NCI-H526 treated with DMSO at 0.1 percent for 48 hours (cell line): ENCODE measurements at places on chromosomes 4 and X.

- DNase-seq = no peak
Measured at GRCh38 chr4:128615197-128615596, 194.3 kb upstream of the JADE1 start.

- DNase-seq = no peak
Measured at GRCh38 chr4:157204634-157205244, 15.8 kb upstream of the GRIA2 start.

DNA sequence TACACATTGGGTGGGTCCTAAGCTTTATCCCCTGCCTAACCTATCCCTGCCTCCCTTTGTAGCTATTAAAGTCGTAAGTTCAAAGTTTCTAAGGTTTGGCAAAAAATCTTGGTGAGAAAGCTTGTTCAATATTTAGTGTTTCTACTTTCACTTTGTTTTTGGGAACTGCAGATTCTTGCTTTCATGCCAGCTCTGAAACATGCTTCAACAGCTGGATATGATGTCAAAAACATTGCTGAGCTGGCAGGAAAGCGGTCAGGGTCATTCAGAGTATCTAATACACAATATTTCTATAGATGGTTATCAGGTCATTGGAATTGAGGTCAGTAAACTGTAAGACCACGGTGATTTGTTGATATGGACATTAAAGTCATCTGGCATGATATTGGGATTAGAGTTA is 19.7 kb downstream of the CENPI start:
- DNase-seq = no peak

DNA sequence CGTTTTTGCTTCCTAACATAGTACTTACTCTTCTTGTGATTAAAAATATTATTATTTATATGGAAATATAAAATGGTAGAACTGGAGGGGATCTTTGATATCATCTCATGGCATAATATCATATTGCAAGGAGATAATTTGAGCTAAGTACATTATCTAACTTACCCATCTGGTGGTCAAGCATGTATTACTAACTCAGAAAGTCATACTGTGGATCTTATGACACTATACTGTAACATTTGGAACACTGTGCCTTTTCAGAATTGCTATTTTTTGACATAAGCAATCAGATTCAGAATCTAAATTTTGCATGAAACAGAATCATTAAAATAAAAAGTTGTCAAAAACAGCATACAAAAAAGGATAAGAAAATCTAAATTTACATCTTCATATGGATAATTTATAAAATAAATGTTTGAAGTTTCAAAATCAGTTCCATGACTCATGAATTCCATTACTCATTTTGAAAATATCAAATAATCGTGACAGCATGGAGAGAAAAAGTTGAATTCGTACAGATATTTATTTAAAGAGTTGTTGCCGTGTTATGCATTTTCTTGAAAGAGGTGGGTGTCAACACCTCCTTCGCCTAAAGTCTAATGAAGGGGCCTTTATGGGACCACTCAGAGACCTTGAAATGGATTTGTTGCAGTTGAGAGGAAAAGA is 928.1 kb downstream of the PDHA2 start:
- DNase-seq = no peak

GRCh38 chr4:112003231-112003907 is 141.9 kb upstream of the FAM241A start:
- no peak for DNase-seq

GRCh38 chr4:67776746-67777145 is 22.6 kb upstream of the GNRHR start:
- DNase-seq = no peak
